ENCODE measurements at places on chromosomes 6 and 20.

DNA sequence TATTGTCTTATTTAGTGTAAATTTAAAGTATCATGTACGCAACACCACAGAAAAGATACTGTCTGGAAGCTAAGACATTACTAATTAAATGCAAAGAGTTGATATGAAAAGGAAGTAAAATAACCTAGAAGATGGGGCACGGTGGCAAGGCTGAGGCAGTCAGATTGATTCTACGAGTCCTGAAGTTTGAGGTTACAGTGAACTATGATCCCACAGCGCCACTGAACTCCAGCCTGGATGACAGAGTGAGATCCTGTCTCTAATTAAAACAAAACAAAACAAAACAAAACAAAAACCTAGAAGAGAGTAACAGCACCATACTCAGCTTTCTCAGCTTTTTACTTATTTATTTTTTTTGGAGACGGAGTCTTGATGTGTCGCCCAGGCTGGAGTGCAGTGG is 199.0 kb downstream of the PRKN start:
- no peak for DNase-seq

- DNase-seq: no peak
Observed at GRCh38 chr6:84017709-84018452, 15.7 kb upstream of the MRAP2 start.

DNA sequence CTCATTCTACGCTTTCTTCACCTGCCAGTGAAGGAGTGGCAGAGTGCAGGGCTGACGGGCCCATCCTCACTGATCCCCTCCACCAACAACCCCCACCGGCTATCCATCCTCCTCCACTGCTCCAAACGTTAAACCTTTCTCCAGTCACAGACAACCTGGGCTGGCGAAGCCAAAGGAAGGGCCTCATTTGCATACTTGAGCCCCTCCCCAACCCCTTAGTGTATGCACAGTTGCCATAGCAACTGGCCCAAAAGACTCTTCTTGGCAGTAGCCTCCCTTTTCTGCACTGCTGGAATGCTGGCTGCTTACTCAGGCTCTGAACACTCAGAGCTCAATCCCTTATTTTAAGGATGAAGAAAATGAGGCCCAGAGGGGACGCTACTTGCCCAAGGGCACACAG is 130.3 kb downstream of the GRM4 start:
- DNase-seq: no peak

- no peak for DNase-seq
Observed at GRCh38 chr6:82987416-82987815, 78.2 kb downstream of the UBE3D start.

DNA sequence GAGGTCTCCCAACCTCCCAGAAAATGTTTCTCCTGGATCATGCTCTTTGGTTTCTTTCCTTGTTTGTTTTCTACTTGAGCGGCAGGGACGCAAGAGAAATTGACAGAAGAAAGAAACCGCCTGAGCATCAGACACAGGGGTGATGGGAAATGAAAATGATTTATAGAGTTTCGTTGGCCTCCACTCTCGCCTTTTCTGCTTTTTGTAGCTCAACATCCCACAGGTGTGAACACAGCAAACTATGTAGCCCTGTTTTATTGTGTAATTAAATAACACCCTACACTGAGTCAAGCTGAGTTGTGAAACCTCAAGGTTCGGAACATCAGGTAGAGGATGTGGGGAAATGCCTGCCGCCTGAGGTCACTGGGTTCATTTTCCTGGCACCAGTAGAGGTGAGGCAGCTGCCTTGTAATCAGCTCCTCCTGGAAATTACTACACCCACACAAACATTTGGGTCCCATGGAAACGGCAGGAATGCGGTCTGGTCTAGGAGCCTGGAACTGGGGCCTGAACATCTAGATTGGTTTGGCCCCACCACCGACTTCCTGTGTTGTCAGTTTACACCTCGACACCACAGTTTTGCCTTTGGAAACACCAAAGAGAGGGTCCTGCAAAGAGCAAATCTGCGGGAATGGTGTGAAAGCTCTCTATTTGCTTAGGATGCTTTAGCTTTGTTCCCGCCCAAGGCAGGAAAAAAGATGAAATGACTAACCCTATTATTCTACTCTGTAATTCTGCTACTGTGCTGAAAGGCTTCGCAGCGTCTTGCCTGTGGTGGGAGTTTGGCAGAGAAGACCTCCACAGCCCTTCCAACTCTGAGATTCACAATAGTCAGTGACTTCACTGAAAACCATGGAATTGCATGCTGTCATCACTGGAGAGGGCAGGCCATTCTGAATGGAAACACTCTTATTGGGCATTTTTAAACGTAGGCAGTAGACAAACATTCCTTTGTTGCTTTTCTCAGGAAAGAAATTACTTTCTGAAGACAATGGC is 53.0 kb downstream of the ADAT2 start:
- DNase-seq: no peak

DNA sequence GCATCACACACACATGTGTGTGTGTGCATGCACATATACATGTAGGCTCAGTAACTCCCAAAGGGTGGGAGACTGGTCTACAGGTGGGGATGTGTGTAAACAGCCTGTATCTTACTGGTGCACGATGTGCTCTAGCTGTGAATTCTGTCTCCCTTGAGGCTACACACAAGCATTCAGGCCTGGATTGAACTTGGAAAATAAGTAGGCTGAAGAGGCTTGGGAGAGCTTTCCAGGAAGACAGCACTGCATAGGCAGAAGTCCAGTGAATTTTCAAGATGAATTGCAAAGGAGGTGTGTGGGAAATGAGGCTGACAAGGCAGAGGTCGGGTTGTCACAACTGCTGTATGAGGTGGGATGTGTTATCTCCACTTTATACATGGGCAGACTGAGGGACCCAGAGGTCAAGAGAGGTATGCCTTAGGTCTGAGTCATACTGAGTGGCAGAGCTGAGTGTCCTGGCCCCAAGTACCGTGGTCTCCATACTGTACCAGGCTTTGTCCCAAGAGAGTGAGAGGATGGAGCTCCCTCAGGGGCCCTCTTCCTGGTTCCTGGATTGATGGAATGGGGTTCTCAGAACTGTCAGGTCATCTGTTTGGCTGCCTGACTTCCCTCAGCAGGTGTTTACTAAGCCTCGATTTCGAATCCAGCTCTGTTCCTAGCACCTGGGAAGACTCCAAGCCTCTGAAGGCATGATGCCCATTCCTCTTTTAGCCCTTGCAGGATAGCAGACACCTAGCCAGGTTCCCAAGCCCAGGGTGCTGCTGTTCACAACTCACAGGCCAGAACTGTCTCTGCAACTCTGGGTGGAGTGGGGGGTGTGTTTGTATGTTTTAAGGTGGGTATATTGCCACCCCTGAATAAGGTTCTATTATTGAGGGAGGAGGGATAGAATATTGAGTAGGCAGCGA is 14.4 kb downstream of the SNPH start:
- DNase-seq: no peak

- no peak for DNase-seq
Observed at GRCh38 chr6:15352220-15352619, 106.4 kb downstream of the JARID2 start.

GRCh38 chr20:62860924-62861691 is 514 bp downstream of the TCFL5 start:
- no peak for DNase-seq

GRCh38 chr20:51376111-51376510 is 166.4 kb downstream of the NFATC2 start:
- DNase-seq: no peak

DNA sequence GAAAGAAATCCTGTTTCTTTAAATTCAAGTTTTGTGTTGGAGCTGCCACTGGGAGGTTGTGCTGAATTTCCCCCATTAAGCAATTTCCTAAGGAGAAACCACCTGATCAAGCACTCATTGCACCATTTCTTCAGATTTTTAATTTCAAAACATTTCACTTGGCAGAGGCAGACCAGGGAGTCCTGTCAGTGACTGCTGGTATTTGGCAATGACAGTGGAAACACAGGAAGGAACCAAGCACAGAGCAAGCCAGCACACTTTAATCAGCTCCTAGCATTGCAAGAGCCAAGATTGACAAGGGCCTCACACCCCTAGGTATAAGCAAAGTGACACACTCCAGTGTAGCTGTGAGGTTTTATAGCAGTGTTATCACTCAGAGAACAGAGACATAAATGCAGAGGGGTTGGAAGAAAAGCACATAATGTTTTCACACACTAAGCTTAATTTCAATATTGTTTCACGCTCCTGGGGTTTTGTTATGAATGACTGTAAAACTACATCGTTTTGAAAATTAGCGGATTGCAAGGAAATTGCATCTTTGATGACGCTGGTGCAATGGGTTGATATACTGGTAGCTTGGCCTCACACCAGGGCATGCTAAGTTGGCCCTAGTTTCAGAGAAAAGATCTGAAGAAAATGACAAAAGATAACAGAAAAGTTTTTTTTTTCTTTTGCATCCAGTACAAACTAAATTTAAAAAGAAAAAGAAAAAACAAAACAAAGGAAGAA is 768.4 kb downstream of the TFAP2A start:
- no peak for DNase-seq

GRCh38 chr20:34525709-34526416 is 9.6 kb downstream of the DYNLRB1 start:
- DNase-seq: peak; percentile 83

Measured in brain pericyte (primary cell).